Small intestine (tissue), 16 donors: ENCODE measurements at places on chromosomes 2 and 18. TPM values are rescaled to one million over a fixed set of nuclear protein-coding genes. Genes with fewer than 3 reads are reported as not detected.

The MRPL53 gene
- polyA plus RNA-seq = 46.7 TPM

The NT5DC4 gene
- 0.86 TPM for polyA plus RNA-seq

The MAP3K19 gene
- not detected for polyA plus RNA-seq

The VPS4B gene
- 34.6 TPM for polyA plus RNA-seq

The TRIM43 gene
- not detected for polyA plus RNA-seq

The SOWAHC gene
- polyA plus RNA-seq = 5.9 TPM

The SKA1 gene
- polyA plus RNA-seq = not detected

The SERPINB4 gene
- not detected for polyA plus RNA-seq

The ZNF396 gene
- polyA plus RNA-seq = 2.2 TPM

The CPLX4 gene
- not detected for polyA plus RNA-seq

The ETAA1 gene
- 5.1 TPM for polyA plus RNA-seq

The MROH2A gene
- polyA plus RNA-seq = 0.54 TPM

The RFTN2 gene
- polyA plus RNA-seq = 2.7 TPM

The FLACC1 gene
- polyA plus RNA-seq = 0.71 TPM

The ATP9B gene
- 4.3 TPM for polyA plus RNA-seq

The TCF23 gene
- polyA plus RNA-seq = not detected

The TRABD2A gene
- polyA plus RNA-seq = 35.5 TPM

The CMPK2 gene
- 11.0 TPM for polyA plus RNA-seq

The TTC31 gene
- 30.4 TPM for polyA plus RNA-seq

The SPR gene
- polyA plus RNA-seq = 40.6 TPM

The MYO3B gene
- not detected for polyA plus RNA-seq

The PNPT1 gene
- polyA plus RNA-seq = 2.7 TPM

The CD8B gene
- 2.2 TPM for polyA plus RNA-seq

The PLEKHH2 gene
- polyA plus RNA-seq = 1.6 TPM

The METTL4 gene
- 8.6 TPM for polyA plus RNA-seq
